ENCODE measurements at places on chromosomes 11 and 22. TPM values are rescaled to one million over a fixed set of nuclear protein-coding genes. Genes with fewer than 3 reads are reported as not detected.
A peak's percentile ranks its signal among the peaks of the same experiment; 100 is the strongest.

- no peak for DNase-seq
These were observed 24.2 kb upstream of the FLI1 start for GRCh38 chr11:128669506-128670270.

- DNase-seq = no peak
These were observed 13.6 kb upstream of the MUC2 start for GRCh38 chr11:1060852-1061616.

GRCh38 chr11:69378303-69379141 is 84.6 kb downstream of the MYEOV start:
- peak; percentile 8 for DNase-seq

RBM7 gene
- 15.3 TPM for total RNA-seq

- DNase-seq = no peak
These were observed 926 bp downstream of the PRR5L start for GRCh38 chr11:36296884-36297543.

DNA sequence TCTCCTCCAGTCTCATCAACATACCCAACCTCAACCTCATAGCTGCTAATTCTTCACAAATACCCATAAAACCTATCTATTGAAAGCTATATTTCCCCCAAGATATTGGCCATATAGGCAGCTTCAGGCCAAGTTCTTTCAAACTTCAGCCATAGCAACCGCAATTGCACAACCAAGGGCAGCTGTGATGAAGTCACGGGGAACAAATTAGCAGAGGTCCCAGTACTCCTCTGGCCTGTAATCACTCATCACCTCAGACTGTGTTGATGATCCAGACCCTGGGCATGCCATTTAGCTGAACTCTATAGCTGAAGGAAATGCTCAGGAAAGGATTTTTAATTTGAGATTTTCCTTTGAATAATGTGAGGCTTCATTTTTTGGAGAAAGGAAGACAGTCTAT is 84.1 kb downstream of the SLC1A2 start:
- DNase-seq = no peak

PPM1F gene
- total RNA-seq = 72.9 TPM

DNA sequence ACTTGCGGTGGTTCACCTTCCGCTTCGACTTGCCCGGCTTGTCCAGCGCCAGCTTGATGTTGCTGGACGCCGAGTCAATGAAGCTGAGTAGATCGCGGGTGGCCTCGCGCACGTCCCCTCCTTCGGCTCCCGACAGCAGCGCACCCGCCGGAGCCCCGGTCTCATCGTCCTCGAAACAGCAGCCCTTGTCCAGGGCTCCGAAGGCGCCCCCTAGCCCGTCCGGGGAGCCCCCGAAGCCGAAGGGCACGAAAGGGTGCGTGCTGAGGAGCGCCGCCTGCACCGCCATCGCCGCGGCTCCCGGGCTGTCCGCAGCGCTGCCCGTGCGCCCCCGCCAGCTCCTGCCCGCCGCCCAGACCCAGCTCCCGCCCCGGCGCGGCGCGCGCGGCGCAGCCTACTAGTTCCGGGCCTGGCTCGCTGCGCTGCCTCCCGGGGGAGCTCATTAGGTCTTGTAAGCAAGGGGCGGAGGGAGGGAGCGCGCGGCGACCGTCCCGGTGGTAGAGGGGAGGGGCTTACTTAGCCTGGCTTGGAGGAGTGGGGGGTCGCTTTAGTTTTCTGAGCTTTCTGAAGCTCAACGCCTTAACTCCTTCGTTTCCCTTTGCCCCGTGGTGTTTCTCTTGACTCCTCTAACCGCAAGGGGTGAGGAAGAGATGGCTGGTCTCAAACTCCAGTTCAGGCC is at the start of gene FAM181B:
Gene FAM181B (minus strand): TSS at position 421 of the 676 bp plus-strand sequence. CDS start 135 bp downstream, at position 286.
- DNase-seq = peak; percentile 31

- DNase-seq = no peak
These were observed at the start of gene CHRM4 for GRCh38 chr11:46391578-46392420. Gene CHRM4, minus strand, starts transcription at chr11:46391776. Its CDS starts 5,219 bp downstream, at chr11:46386557.

DLG2 gene
- 6.5 TPM for total RNA-seq

SSTR3 gene
- total RNA-seq = not detected

OR10V1 gene
- not detected for total RNA-seq

GRCh38 chr11:15640318-15640717 is 525.6 kb downstream of the INSC start:
- DNase-seq = no peak

DNA sequence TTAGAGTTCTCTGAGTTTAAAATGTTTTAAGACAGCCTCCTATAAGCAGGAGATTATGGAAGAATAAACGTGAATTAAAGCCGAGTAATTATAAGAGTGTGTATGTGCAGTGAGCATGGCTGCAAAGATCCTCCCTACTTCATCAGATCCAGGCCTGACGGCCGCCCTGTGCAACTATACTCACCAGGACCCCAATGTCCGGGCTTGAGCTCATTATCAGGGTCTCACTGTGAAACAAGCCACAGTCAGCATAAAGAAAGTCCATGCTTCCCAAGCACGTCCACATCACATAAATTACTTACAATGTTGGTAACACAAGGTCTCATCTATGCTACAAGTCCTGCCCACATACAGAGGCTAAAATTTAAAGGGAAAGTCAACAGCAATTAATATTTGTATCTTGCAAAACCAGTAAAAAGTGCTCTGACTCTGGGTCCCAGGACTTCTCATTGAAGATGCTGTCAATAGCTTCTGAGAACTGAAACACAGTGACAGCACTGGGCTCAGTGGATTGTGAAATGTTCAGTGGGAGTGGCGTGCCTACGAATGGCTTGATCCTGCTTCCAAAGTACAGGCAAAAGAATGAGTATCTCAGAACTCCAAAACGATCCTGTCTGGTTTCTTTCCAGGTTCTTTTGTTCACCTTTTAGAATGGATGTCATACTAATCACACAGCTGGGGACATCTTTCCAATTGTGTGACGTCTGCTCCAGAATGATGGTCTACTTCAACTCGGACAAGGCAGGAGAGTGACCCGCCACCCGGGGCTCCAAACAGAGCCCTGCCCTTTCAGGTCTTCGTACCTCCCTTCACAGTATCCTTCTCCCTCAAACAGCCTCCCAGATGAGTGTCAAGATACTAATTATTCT is 72.1 kb upstream of the ARFGAP3 start:
- peak; percentile 48 for DNase-seq

CASP5 gene
- total RNA-seq = 0.30 TPM

DNA sequence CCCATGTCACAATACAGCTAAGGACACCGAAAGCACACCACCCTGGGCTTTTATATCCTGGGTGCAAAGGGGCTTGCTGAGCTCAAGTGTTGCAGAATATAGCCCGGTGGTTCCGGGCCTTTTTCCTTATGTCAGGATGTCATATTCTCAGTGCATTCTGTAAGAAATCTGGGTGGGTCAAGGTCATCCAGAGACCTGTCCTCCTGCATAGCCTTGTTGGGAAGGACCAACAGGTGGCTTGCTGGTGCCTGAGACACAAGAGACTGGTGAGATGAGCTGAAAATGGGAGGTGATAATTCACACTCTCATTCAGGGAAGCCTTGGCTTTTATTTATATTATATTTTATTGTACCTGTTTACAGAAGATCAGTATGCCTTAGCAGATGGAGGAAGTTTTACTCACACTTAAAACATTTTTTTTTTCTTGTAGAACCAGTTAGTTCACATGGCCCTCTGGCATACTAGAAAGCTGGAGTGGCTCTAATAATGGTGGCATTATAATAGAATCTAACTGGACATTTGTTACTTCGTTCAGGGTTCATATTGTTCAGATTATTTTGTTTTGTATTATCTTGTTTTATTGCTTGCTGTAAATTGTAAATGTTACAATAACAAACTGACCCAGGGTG is 14.6 kb upstream of the TMEM123 start:
- DNase-seq = no peak

DNA sequence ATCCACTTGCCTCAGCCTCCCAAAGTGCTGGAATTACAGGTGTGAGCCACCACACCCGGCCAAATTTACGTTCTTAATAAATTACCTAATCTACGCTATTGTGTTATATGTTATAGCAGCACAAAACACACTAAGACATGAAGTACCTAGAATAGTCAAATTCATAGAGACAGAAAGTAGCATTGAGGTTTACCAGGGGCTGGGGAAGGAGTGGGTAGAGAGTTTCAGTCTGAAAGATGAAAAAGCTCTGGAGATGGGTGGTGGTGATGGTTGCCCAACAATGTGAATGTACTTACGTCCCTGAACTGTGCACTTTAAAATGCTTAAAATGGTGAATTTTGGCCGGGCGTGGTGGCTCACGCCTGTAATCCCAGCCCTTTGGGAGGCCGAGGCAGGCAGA is 65.7 kb upstream of the NUP50 start:
- no peak for DNase-seq
